ENCODE measurements at places on chromosomes 6 and 20.
A peak's percentile ranks its signal among the peaks of the same experiment; 100 is the strongest.

- peak; percentile 82 for DNase-seq
Observed at GRCh38 chr6:159106627-159107241, 61.9 kb upstream of the TAGAP start.

DNA sequence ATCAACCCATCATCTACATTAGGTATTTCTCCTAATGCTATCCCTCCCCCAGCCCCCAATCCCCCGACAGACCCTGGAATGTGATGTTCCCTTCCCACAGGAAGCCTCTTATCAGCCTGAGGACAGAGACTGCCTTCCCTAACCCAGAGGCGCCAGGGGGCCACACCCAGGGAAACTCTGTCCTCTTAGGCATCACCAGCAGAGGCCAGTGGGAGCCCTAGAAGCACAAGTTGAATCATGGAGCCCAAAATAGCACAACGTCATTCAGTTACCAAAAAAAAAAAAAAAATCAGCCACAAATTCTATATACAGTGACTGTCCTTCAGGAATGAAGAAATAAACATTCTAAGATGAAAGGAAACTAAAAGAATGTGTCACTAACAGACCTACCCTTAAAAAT, 625.7 kb downstream of the TFAP2A start:
- no peak for DNase-seq

GRCh38 chr6:128519931-128520435, 416 bp downstream of the PTPRK start:
- DNase-seq, result peak; percentile 16

GRCh38 chr20:44015733-44016103, 101.1 kb downstream of the TOX2 start:
- DNase-seq, result no peak

- no peak for DNase-seq
Observed at GRCh38 chr20:24727795-24728194, 221.3 kb upstream of the CST7 start.

DNA sequence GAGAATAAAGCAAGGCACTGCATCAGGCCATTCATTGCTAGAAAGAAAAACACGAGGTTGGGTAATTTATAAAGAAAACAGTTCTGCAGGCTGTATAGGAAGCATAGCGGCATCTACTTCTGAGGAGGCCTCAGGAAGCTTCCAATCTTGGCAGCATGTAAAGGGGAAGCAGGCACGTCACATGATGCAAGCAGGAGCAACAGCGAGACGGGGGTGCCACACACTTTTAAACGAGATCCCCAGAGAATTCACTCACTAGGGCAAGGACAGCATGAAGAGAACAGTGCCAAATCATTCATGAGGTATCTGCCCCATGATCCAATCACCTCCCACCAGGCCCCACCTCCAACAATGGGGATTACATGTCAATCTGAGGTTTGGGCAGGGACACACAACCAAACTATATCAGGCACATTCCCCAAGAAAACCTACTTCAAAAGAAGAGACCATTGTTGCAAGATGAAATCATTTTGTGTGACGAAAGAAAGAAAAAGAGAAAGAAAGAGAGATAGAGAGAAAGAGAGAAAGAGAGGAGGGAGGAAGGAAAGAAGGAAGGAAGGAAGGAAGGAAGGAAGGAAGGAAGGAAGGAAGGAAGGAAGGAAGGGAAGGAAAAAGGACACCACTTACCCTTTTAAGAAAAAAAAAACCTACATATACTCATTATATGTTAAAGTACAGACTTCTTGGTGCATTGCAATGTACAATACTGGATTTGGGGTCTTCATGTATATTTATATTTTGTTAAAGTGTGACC, 95.9 kb upstream of the PLEKHG1 start:
- no peak for DNase-seq

GRCh38 chr20:62320581-62321354, 18.0 kb downstream of the ADRM1 start:
- no peak for DNase-seq

DNA sequence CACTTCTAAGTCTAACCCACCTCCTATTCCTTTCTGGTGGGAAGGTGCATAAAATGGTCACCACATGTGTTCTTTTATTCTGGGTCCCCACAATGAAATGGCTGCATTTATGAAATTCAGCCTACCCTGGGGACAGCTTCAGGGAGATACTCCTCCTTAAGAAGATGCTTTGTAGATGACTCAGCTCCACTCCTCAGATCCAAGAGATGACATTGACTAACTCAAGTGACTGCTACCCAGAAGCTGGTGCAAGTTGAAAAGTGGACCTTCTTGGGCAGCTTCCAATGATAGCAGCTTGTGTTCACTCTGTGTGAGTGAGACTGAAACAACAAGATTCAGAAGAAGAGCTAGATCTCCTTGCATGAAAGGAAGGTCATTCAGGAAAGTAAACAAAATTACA, 113.4 kb downstream of the SCP2D1 start:
- no peak for DNase-seq

- DNase-seq, result no peak
Observed at GRCh38 chr6:47179286-47179685, 130.4 kb downstream of the TNFRSF21 start.

- DNase-seq, result no peak
Observed at GRCh38 chr6:128199461-128199860, 298.6 kb upstream of the THEMIS start.

DNA sequence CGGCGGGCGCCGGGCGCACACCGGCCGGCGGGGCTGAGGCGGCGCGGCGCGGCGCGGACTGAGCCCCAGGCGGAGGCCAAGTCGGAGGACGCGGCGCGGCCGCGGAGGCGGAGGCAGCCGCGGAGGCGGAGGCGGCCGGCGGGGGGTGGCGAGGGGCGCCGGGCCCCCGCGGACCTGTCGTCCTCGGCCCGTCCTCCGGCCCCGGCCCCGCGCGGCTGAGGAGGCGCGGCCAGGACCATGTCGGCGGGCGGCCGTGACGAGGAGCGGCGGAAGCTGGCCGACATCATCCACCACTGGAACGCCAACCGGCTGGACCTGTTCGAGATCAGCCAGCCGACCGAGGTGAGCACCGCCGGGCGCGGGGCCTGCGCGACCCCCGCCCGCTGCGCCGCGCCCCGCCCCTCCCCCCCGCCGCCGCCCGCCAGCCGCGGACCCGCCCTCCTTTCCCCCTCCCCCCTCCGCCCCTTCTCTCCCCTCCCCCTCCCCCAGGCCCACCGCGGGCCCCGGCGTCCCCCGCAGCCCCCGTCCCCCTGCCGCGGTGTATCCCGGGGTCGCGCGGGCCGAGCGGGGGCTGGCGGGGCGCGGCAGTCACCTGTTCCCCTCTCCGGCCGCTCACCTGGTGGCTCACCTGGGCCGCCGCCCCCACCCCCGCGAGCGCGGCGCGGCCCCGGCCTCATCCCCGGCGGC, at the start of gene AFDN:
TSS of gene AFDN (plus strand) at position 16 of the 687 bp plus-strand sequence. CDS start at position 238, 222 bp downstream.
- DNase-seq, result no peak

DNA sequence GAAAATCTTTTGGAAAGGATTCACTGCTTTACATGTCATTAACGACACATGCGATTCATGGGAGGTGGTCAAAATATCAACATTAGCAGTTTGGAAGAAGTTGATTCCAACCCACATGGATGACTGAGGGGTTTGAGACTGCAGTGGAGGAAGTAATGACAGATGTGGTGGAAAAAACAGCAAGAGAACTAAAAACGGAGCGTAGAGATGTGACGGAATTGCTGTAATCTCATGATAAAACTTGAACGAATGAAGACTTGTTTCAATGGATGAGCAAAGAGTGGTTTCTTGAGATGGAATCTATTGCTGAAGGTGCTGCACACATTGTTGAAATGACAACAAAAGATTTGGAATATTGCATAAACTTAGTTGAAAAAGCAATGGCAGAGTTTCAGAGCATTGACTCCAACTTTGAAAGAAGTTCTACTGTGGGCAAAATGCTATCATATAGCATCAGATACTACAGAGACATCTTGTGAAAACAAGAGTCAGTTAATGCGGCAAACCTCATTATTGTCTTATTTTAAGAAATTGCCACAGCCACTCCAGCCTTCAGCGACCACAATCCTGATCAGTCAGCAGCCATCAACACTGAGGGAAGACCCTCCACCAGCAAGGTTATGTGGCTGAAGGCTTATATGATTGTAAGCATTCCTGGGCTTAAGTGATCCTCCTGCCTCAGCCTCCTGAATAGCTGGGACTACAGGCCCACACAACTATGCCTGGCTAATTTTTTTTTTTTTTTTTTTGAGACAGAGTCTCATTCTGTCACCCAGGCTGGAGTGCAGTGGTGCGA, 19.2 kb downstream of the SRSF3 start:
- DNase-seq, result no peak

DNA sequence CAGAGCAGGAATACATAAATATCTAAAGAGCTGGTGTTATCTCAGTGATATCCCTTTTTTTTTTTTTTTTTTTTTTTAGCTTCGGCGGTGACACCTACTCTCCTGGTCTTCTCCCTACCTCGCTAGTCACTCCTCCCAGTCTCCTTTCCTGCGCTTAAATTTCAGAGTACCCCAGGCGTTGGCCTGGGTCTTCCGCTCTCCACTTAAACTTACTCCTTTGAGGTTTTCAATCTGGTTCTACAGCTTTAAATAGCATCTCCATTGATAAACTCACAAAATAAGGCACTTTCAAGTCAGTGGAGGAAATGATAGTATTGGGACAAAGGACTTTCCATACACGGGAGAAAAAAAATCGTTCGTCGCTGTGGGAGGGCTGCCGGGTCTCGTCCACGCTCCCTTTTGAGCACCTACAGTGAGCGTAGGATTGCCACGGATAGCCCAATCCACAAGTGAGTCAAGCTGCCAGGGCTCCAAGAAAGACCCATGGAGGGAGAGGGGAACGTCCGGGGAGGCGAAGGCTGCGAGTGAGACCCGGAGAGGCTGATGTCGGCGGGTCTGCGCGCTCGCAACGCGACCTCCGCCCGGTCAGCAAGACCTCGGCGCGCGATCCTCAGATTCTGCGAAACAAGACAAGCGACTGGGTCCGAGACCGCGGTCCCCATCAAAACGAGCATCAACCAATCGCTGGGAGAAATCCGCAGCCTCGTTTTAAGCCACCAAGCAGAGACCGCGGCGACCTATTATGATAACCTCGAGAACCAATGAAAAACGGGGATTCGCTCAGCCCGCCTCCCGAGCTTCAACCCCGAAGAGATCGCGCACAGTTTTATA, 672 bp upstream of the SRSF6 start:
- DNase-seq, result peak; percentile 48

DNA sequence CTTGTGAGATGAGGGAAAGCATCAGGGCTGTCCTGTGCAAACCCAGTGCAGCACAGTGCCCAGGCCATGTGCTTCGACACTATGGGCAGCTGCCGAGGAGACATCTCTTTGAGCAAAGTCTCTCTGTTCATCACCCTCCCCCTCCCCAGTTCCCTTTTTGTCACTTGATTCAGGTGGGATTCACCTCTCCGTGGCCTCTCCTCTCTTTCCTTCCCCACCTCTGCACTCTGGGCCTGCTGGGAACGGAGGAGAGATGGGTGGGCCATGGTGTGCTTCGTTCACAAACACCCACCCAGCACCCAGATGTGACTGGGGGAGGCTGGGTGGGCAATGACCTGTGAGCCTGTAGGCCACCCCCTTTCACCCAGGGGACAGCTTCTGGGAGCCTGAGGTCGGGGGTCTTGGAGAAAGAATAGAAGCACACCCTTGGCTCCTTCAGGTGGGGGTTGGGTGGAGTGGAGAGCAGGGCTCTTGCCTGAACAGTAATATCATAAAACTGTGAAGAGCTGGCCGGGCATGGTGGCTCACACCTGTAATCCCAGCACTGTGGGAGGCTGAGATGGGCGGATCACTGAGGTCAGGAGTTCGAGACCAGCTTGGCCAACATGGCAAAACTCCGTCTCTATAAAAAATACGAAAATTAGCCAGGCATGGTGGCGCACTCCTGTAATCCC, 33.5 kb upstream of the DLGAP4 start:
- DNase-seq, result no peak

- DNase-seq, result no peak
Observed at GRCh38 chr20:44642203-44643153, 9.0 kb downstream of the ADA start.

DNA sequence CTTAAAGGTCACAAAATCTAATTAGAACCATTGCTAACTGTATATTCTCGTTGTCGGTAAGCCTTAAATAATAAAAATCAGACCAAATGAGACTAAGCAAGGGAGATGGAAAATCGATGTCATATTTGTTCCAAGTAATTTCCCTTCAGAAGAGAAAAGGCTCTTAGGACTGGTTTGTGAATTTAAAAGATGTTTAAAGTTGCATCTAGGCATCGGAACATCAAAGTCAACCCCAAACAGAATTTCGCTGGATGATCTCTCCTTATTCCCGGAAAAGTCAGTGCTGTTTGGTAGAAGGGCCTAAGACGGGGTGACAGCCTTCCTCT, 63.8 kb downstream of the NPEPL1 start:
- no peak for DNase-seq

- no peak for DNase-seq
Observed at GRCh38 chr20:25858495-25859425, 162.1 kb upstream of the ZNF337 start.

GRCh38 chr20:4613184-4613583, 108.5 kb upstream of the PRND start:
- no peak for DNase-seq

DNA sequence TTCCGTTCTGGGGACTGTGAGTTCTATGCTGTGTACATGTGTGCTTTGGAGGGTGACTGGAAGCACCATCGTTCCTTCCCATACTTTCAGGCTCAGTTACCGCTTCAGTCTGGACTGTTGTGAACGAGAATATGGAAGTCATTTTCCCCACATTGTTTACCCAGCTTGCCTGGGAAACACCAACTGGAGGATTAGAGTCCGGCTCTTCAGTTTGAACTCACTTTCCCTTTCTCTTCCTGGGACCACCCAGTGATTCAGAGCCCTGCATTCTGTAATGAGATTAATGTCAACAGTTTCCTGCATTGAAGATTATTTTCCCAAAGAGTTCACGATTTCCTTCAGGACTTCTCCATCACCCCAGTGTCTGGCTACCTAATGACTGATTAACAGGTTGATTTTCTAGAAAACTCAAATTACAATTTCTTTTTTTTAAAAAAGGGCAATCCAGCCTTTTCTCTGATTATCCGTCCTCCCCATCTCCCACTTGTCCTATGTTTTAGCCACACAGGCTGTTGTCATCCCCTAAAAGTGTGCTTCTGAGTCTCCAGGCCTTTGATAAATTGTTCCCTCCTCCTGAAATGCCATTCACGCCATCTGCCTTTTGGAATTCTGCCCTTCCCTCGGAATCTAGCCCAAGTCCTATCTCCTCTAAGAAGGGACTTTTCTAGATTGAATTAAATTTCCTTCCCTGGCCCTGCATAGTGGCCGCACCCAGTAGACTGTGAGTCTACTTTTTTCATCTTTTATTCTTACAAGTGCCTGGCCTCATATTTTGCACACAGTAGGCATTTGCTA, 3.3 kb upstream of the TAGAP start:
- DNase-seq, result no peak
